ENCODE measurements at places on chromosomes 5 and 9.

- DNase-seq: no peak
Measured at GRCh38 chr5:135373736-135374515, 25.1 kb downstream of the MACROH2A1 start.

GRCh38 chr5:176781638-176782570 is 28.5 kb upstream of the UNC5A start:
- no peak for DNase-seq

- DNase-seq: no peak
Measured at GRCh38 chr9:128625391-128626146, 31.1 kb downstream of the DYNC2I2 start.

DNA sequence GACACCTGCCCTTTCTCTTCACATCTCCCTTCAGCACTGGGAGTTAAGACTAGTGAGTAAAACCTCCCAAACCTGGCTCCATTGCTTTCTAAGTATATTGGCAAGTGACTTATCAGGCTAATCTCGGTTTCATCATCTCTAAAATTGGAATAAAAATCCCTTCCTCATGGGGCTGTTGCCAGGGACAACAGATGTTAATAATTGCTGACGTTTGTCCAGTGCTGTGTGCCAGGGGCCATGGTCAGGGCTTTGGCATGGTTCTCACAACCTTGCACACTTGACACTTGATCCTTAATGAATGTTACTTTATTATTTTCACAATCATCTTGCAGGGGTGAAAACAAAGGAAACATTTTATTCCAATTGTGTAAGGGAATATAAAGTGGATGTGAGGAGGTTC is 1262.0 kb upstream of the WWC1 start:
- no peak for DNase-seq

DNA sequence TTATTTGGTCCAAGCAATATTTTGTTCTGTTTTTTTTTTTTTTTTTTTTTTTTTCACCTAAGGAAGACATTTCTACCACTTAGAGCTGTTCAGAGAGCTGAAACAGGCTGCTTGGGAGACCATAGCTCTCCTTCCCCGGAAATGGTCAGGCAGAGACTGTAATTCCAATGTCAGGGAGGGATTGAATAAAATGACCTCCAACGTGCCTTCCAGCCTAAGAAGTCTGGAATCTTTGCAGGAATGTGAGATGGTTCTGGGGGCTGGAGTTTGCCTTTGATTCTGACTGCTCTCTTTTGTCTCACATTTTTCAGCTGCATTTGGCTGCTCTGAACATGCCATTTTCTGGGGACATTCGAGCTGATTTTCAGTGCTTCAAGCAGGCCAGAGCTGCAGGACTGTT is 38.3 kb upstream of the TGFBR1 start:
- no peak for DNase-seq

- DNase-seq: no peak
Measured at GRCh38 chr9:94927762-94928670, 201.5 kb downstream of the AOPEP start.

Measured in activated T-helper 9 cell treated with anti-CD3 and anti-CD28 coated beads, Interleukin-2, amount 50 U/mL, for 16 hours (primary cell).